ENCODE measurements at places on chromosomes 5 and 9.
A peak's percentile ranks its signal among the peaks of the same experiment; 100 is the strongest.

DNA sequence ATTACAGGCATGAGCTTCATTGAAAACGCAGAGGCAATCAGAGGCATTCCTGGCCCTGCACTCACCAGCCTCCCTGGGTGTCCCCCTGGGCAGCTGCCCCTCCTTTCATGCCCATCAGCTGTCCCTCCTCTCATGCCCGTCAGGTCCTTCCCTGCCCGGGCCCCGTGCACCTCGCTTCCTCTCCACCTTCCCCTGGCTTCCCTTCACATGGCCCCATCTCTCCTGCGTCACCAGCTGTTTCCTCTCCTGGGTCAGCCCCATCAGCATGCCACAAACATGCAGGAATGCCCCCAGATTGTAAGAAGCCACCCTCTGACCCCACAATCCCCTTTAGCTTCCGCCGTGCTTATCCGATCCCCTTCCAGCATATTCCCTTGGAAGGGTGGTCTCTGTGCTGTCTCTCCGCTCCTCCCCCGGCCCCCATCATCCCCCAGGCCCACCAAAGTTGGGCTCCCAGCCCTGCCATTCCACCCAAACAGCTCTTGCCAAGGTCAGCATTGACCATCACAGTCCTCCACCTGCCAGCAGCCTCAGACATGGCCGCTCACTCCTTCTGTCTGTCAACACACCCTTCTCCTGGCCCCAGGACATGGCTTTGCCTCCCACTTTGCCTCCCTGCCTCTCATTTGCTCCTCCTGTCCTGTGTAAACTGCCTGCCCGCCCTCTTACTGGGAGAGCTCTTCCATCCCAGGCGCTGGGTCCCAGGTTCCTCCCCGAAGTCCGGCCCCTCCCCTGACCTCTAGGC, 98.6 kb upstream of the IER5L start:
- no peak for DNase-seq

DNA sequence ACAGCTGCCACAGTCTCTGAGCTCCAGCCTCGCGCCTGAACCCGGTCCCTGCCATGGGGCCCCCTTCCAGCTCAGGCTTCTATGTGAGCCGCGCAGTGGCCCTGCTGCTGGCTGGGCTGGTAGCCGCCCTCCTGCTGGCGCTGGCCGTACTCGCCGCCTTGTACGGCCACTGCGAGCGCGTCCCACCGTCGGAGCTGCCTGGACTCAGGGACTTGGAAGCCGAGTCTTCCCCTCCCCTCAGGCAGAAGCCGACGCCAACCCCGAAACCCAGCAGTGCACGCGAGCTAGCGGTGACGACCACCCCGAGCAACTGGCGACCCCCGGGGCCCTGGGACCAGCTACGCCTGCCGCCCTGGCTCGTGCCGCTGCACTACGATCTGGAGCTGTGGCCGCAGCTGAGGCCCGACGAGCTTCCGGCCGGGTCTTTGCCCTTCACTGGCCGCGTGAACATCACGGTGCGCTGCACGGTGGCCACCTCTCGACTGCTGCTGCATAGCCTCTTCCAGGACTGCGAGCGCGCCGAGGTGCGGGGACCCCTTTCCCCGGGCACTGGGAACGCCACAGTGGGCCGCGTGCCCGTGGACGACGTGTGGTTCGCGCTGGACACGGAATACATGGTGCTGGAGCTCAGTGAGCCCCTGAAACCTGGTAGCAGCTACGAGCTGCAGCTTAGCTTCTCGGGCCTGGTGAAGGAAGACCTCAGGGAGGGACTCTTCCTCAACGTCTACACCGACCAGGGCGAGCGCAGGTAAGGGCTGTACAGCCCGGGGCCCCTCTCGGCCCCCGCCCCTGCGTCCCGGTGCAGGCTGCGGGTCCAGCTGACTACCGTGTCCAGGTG, 509 bp downstream of the LVRN start:
- no peak for DNase-seq

- no peak for DNase-seq
Measured at GRCh38 chr5:5315068-5315980, 107.2 kb upstream of the ICE1 start.

DNA sequence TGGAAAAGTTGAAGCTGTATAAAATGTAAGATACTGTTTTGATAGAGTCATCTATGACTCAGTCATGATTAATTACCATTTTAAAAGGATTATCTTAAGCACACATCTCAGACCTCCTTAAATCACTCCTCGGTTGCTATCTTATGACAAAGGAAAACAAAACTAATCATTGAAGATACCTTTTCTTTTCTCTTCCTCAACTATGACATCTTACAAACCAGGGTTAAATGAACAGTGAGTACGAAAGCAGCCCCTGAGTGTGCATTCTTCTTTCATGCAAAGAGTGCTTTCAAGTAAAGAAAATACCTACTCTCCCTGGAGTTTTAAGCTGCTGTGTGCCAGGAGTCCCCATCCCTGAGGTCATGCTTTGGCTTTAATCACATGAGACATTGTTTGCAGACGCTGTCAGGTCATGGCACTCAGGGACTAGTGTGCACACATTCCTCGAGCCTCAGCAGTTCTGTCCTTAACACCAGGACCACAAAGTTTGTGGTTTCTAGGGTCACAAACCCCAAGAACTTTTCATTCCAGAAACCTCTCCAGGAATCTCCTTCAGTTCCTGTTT, 86.7 kb upstream of the ICE1 start:
- no peak for DNase-seq

DNA sequence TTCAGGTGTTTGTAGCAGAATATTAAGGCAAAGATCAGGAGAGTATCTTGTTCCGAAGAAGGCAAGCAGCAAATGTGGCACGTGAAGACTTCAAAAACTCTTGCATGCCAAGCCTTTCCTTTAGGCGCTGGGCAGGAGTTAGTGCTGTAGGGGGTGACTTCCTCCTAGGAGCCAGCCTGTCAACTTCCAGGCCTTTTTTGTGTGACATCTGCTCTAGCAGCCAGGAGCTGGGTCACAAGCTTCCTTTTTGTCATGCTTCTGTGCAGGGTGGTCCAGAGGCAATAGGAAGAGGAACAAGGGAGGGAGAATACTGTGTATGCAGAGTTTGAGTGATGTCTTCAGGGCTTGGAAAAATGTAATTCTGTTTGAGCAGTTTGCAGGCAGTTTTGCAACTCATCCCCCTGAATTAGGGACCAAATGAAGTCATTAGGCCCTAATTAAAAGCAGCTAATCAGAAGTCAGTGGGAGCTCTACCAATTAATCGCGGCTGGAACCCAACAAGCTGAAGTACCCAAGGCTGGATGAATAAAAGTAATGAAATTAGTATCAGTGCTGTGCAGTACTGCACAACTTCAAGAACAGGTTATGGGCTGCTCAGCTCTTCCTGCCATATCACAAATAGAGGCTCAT, 53.5 kb downstream of the TLR4 start:
- DNase-seq = no peak

GRCh38 chr5:137280656-137281055, 218.5 kb downstream of the SPOCK1 start:
- DNase-seq = no peak

DNA sequence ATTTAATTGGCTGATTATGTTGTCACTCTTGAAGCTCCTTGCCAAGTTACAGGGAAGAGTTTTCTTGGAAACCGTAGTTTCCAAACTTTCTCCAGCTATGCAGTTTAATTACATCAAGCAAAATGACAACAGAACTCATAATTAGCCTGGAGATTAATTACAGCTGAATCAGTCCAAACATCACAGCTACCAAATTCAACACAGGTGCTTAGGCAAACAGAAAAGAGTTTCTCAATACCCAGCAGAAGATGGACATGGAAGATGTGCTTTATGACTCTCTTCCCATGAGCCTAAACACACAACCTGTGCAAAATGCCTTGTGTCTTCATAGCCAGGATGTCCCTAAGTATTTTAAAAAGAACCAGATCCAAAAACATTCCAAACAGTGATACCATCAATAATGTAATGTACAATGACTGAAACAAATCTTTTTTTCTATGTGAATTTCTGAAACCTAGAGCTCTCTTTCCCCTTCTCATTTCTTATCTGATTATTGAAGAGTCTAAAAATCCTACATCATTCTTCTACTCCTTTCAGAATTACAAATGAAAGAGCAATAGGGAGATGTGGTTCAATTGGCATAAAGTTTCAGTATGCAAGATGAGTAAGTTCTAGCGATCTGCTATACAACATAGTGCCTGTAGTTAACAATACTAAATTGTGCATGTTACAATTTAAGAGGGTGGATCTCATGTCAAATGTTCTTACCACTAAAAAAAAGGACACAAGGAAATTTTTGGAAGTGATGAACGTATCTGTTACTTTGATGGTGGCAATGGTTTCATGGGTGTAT, 124.3 kb downstream of the RASEF start:
- DNase-seq = peak; percentile 6

DNA sequence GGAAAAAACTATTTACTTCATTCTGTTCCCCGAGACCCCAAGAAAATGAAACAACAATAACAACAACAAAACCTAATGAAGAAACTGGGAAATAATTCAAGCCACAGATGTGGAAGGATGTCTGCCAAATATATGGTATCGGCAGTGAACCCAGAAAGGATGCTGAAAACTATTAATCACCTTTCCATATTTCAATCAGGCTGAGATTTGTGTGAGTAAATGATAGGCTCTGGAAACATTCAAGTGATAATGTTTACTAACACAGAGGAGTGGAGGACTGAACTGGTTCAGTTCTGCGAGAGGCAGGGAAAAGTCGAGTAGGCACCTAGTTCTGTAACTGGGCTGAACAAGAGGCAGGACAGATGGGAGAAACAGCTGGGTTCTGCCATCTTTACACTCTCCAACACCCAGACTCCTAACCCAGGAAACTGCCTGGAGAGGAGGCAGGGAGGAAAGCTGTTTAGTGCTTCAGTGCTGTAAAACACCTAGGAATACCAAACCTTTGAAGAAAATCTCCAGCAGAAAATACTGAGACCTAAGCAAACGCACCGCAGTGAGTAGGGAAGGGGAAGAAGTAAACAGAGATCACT, 96.8 kb upstream of the GNA14 start:
- no peak for DNase-seq

DNA sequence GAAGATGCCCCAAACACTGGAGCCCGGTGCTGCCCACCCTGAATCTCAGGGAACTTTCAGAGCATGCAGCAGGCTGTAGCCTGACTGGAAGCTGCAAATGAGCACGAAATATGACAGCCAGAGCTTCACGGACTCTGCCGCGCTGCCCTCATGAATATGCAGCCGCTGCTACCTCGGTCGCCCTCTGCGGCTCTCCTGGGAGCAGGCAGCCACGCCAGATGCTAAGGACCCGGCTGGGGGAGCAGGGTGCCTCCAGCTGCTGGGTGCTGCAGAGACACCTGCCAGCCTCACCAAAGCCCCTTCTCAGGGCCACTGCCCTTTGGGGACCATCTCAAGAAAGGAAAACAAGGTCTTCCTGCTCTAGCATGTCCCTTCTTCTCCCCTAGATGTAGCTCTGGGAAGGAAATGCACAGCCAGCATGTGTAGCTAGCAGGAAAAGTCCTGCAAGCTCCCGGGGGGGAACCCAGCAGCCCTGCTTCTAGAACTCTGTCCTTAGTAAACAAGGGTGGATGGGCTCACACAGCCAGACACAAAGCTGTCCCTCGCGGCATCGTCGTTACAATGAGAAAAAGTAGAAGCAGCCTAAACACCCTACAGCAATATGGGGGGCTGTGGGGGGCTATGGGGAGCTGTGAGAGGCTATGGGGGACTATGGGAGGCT, 56.8 kb upstream of the OLFM1 start:
- no peak for DNase-seq

DNA sequence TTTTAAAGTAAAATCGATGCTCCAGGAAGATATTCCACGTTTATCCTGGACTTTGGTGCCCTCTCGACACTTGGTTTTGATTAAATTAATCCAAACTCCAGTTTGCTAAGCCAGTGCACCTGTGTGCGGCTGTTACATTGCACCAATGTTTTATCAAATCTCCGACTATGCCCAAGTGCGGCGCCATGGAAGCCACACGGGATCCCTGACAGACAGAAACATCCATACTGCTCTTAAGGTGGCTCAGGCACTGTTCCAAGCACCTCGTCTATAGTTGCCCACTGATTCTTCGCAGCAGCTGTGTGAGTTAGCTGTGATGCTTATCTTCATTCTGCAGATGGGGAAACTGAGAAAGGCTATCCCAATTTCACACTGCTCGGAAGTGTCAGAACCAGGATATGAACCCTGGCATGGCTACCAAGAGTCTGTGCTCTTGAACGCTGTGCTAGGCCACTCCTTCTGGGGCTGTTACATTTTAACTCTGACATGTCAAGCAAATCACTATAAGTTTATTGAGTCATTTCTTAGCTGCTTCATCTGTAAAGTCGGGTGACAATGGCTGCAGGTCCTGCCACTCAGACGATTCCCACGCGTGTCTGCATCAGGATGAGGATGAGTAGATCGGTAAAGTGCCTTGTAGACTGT, 113.0 kb downstream of the ADAMTS2 start:
- DNase-seq = no peak

DNA sequence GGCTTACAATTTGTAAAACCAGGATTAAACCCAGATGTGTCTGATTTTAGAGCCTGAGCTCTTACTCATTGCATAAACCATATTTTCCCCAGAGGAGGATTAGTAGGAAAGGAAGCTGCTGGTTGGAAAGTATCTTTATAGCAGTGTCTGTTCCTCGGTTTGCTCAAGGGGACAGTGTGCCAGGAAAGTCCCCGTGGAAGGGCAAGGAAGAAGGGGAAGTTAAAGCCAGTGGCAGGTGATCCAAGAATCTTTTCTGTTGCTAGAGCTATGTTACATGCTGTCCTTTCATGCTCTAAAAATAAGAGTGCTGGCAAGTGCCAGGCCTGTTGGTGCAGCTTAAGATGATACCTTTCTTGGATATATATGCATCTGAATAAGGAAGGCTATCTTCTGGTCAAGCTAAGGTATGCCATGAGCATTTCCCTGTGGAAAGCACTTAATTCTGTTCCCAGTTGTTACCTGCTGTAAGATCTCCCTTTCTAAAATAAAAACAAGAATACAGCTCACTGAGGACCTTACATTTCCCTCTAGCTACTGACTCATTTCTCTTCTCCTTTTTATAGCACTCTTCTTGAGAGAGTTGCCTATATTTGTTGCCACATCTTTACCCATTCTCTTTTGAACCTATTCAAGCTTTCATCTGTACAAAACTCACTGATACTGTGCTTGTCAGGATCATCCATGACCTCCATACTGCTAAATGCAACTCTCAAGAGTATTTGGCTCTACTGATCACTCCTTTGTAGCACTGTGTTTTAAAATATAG, 8.0 kb downstream of the PDCD1LG2 start:
- no peak for DNase-seq

- DNase-seq = no peak
Measured at GRCh38 chr9:38058452-38059232, 10.4 kb downstream of the SHB start.

DNA sequence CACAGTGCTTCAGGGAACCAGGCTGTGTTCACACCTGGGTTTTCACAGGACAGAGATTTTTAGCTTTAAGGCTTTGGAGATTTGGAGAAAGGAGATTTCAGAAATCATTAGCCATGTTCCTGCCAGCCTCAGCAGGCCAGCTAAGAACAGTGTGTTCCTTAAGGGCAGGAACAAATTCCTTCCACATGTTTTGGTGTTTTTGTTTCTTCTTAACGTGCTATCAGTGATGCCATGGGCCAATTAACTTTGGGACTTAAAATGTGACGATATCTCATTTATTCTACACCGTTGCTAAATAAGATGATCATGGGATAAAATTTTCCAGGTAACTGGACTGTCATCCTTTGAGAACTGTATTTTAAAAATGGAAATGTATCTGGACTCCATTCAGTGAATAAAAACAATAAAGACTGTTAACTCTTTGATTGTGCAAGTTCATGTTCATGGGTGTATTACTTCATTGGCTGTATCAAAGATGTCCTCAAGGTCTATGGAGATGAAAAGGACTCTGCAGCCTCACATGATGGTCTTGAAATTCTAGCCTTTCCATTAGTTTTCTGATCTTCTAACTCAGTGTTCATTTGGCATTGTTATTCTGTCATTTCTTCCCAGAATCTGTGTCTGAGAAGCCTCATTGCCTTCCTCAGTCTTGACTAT, 72.3 kb downstream of the ZNF366 start:
- no peak for DNase-seq

- DNase-seq = no peak
Measured at GRCh38 chr5:80568251-80568650, 1.8 kb downstream of the ANKRD34B start.
